ENCODE measurements at places on chromosomes 7 and 10. TPM values are rescaled to one million over a fixed set of nuclear protein-coding genes. Genes with fewer than 3 reads are reported as not detected.

The GJD4 gene
- total RNA-seq: not detected

The ANKRD2 gene
- 1.4 TPM for total RNA-seq

The RBP3 gene
- total RNA-seq: not detected

The CRTAC1 gene
- total RNA-seq: not detected

The RFC2 gene
- 30.2 TPM for total RNA-seq

The WEE2 gene
- not detected for total RNA-seq

The C7orf33 gene
- not detected for total RNA-seq

The OR2A1 gene
- total RNA-seq: not detected

The ATRNL1 gene
- total RNA-seq: 0.23 TPM
